ENCODE measurements at places on chromosomes 2 and 18. TPM values are rescaled to one million over a fixed set of nuclear protein-coding genes. Genes with fewer than 3 reads are reported as not detected.

The RGPD8 gene
- total RNA-seq: 7.8 TPM

The STAT1 gene
- total RNA-seq: 38.3 TPM

The SGPP2 gene
- 30.6 TPM for total RNA-seq

The AOX1 gene
- total RNA-seq: 8.7 TPM

GRCh38 chr18:75438891-75439290, 11.4 kb upstream of the SMIM21 start:
- DNase-seq: no peak

All from left ventricle myocardium superior (tissue), 1 donor.